Activated CD4-positive, CD25-positive, alpha-beta regulatory T cell (primary cell): ENCODE measurements at places on chromosomes 16 and 17.

DNA sequence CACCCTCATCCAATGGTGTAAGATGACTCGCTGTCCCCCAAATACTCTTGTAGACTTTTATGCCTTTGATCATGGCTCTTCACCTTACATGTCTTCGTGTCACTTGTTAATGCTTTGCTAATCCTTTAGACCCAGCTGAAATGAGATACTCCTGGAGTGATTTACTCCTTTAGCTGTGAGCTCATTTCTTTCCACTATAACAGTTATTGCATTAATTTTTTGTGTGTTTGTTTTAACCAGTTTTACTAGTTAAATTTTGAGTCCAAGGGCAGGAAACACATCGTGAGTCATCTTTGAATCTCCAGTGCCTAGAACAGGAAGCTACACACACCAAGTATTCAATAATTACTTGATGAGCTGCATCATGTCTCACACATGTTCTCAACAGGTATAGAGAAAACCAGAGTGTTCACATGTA lies 6.5 kb upstream of the CTCF start:
- no peak for DNase-seq

- DNase-seq, result no peak
Observed at GRCh38 chr17:74123866-74124444, 79.5 kb upstream of the RPL38 start.

- no peak for DNase-seq
Observed at GRCh38 chr16:85491798-85492294, 121.3 kb upstream of the GSE1 start.

- no peak for DNase-seq
Observed at GRCh38 chr17:29949696-29950095, 8.3 kb downstream of the EFCAB5 start.

- DNase-seq, result no peak
Observed at GRCh38 chr17:41267711-41268110, 2.5 kb downstream of the KRTAP9-6 start.

- no peak for DNase-seq
Observed at GRCh38 chr17:72063756-72064450, 56.9 kb upstream of the SOX9 start.

DNA sequence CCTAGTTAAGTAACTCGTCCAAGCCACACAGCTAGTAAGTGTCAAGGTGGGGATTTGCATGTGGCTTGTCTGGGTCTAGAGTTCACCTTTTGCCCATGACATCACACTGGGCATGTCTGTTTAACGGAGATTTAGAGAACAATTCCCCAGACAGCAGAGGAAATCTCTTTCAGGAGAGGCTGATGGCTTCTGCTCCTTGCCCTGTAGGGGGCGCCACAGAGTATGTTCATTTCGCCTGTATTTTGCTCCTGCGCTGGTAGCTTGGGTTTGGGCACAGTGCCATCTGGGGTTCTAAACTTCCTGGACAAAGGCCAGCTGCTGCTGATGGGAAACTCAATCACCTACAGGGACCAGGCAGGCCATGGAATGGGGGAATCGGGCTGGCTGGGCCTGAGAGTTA lies 20.4 kb downstream of the OTOA start:
- DNase-seq, result no peak

GRCh38 chr16:85441890-85442670 lies 171.0 kb upstream of the GSE1 start:
- no peak for DNase-seq

DNA sequence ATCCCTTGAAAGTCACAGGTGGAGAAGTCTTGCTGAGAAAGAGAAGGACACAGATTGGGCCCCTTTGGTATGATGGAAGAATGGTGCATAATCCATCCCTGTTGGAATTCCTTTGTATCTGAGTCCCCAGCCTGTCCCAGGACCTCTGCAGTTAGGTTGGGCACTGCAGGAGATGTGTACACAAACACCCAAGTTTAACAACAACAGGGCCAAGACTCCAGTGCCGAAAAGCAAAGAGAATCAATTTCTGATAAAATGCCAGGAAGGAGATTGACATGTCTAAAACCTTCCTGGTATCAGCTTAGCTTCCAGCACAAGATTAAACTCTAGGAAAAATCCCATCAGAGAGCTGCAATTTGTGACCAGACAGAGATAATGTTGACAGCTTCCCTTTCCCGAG lies 32.9 kb downstream of the KATNIP start:
- DNase-seq, result no peak
